ENCODE measurements at places on chromosomes 2 and 18. TPM values are rescaled to one million over a fixed set of nuclear protein-coding genes. Genes with fewer than 3 reads are reported as not detected.

TBR1 gene
- under 0.01 TPM for total RNA-seq

KLHL30 gene
- total RNA-seq = 0.43 TPM

EPC2 gene
- total RNA-seq = 19.6 TPM

NRBP1 gene
- 110 TPM for total RNA-seq

PLGLB1 gene
- 0.32 TPM for total RNA-seq

DNA sequence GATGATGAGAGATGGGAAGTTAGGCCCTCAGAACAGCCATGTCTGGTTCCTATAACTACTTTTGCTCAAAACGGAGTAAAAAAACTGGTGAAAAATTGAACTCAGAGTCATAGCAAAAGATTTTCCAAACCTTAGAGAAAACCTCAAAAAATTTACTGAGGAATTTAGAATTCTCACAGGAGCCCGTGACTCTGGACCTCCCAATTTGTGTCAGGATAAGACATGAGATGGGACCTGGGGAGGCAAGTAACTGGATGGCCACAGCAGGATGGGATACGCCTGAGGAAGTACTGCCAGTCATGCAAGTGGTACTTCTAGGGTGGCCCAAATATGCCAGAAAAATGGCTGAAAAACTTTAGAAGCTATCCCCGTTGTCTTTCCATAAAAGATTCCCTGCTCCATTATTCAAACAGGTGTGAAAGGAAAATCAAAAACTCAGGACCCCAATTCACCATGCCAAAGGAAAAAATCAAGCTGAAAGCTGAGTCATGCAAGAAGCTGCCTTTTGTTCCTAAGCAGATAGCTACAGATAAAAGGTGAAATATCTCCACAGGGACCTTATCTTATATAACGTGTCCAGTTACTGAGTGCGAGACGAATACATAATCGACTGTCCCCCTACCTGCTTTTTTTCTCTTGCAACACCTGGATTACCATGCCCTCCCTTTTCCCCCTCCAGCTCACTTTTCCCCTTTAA, 34.1 kb upstream of the LIPG start:
- no peak for DNase-seq

- DNase-seq = peak; percentile 34
Measured at GRCh38 chr2:65710779-65711295, 278.4 kb upstream of the SPRED2 start.

DNA sequence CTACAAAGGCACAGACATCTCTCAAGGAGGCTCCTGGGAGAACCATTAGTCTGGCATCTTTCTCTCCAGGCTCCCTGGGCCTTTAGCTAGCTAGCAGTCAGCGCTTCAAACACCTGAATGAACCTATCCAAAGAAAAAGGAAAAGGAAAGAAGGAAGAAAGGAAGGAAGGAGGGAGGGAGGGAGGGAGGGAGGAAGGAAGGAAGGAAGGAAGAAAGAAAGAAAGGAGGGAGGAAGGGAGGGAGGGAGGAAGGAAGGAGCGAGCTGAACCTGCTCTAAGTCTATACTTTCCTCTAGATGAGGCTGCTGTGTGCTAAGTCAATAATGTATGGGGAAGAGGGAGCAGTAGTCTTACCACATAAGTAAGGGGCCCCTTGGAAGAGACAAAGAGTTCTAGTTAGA, 5.1 kb upstream of the BCL11A start:
- no peak for DNase-seq

DNA sequence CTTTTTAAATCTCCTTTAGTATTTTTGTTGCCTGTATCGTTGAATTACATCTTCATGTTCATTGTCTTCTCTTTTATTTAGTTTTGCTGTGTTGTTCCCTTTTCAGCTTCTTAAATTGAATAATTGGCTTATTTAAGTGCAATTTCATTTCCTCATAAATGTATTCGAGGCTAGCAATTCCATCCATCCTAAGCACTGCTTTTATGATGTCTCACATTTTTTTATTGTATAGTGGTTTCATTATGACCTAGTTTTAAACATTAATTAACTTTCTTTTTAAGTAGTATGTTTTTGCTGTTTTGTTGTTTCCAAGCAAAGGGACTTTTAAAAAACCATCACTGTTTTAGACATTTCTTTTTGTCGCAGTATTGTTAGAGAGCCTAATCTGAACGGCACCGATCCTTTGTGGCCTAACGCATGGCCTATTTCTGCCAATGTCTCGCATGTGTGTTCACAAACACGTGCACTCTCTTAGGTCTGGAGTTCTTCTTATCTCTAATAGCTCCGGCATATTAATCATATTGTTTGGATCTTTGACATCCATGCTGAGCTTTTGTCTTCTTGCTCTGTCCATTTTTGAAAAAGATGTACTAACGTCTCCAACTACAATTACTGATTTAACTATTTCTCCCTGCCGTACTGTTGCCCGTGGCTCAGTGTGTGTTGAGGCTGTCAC, 59.6 kb upstream of the ZNF516 start:
- DNase-seq = no peak

- DNase-seq = no peak
Measured at GRCh38 chr2:68770271-68771111, 35.9 kb downstream of the ARHGAP25 start.

DNA sequence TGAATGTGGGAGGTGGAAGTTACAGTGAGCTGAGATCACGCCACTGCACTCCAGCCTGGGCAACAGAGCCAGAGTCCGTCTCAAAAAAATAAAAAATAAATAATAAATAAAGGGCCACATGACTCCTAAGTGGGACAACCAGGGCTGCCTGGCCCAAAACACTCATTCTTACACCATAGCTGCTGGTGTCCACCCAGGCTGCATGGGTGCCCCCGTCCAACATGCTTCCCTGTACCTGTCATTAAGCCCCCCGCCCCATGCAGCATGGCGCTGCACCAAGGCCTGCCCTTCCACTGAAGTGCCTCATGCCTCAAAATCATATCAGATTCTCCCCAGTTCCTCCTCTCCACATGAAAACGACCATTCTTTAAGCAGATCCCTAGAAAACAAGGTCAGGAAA, 10.8 kb downstream of the GALM start:
- no peak for DNase-seq
